Vagina (tissue), 2 donors: ENCODE measurements at places on chromosomes 16 and 17.

GRCh38 chr16:78175287-78175686 lies 75.8 kb downstream of the WWOX start:
- no peak overlapping the region for H3K27ac ChIP-seq
- H3K4me1 ChIP-seq, result no peaks in the 10 kb centered on the region

DNA sequence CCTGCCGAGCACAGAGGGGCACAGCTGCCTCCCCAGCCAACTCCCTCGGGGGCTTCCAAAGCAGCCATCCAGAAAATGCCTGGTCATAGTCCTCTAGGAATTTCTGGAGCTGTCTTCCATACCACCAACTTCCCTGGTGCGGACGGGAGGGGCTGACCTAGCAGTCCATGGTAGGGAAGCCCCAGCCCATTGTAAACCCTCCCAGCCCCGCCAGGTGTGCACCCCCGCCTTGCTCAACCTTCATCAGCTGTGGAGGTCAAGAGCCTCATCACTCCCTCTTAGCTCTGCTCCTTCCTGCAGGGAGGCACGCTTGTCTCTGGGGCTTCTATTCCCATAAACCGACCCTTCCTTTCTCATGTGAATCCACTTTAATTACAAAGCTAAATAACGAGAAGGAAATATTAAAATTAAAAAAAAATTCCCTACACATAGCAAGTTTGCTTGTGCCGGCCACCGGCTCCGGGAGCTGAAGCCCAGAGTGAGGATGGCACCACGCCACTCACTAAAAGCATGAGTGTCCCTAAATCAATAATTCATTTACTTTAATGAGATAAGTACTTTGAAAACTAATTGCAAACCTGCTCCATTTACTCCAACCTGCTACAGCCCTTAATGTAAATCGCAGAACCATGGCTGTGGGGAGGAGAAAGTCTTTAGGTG lies 181.4 kb downstream of the ENGASE start:
- H3K27ac ChIP-seq, result no peak overlapping the region
- no peaks in the 10 kb centered on the region for H3K4me1 ChIP-seq
- no peak overlapping the region for H3K4me3 ChIP-seq
- no peaks in the 10 kb centered on the region for H3K27me3 ChIP-seq

- no peak overlapping the region for H3K4me3 ChIP-seq
- no peaks in the 10 kb centered on the region for H3K27me3 ChIP-seq
- peaks cover 59% of the 10 kb centered on the region for H3K4me1 ChIP-seq
- peak overlapping the region; percentile 34 for H3K27ac ChIP-seq
Measured at GRCh38 chr17:76543826-76544545, 4.1 kb downstream of the PRCD start.

DNA sequence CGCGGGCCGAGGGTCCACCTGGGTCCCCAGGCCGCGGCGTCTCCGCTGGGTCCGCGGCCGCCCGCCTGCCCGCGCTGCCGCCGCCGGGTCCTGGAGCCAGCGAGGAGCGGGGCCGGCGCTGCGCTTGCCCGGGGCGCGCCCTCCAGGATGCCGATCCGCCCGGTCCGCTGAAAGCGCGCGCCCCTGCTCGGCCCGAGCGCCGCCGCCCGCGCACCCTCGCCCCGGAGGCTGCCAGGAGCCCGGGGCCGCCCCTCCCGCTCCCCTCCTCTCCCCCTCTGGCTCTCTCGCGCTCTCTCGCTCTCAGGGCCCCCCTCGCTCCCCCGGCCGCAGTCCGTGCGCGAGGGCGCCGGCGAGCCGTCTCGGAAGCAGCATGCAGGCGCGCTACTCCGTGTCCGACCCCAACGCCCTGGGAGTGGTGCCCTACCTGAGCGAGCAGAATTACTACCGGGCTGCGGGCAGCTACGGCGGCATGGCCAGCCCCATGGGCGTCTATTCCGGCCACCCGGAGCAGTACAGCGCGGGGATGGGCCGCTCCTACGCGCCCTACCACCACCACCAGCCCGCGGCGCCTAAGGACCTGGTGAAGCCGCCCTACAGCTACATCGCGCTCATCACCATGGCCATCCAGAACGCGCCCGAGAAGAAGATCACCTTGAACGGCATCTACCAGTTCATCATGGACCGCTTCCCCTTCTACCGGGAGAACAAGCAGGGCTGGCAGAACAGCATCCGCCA lies 504 bp downstream of the FOXC2 start:
- no peak for DNase-seq
- peaks cover 17% of the 10 kb centered on the region for H3K4me1 ChIP-seq
- H3K27ac ChIP-seq, result peak overlapping the region; percentile 47
- H3K27me3 ChIP-seq, result peaks cover 3% of the 10 kb centered on the region

DNA sequence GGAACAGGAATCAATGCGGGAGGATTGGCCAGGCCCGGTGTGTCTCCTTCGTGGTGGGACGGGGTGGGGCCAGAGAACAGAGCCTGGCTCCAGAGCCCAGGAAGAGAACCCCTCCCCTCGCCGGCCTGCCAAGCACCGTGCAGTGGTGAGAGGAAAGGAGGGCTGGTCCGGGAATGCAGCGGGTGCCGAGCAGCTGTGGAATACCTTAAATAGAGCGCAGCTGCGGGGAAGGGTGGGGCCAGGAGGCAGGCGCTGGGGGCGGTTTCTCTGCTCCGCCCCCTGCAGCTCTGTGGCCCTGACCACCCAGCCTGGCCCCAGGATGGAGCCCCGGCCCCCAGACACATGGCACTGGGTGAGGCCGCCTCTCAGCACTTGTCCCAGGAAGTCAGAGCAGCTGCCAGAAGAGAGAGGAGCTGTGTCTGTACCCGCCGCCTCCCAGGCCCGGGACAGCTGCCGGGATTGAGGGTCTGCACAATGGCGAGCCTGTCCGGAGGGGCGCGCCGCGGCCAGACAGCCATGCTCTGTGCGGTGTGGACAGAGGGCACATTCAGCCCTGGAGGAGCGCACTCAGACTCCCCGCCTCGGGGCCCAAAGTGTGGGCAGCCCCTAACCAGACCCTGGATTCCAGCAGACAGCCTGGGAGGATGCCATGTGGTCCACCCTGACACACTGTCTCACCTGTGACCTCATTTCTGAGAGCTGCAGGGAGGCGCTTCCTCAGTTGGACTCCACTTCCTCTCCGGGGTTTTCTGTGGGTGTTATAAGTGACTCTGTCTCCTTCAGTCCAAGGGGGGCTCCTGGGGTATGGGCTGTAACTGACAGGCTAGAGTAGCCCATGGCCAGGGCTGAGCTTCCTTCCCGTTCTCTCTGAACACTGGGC lies 268.8 kb downstream of the SEC14L1 start:
- no peak for DNase-seq
- H3K27me3 ChIP-seq, result no peaks in the 10 kb centered on the region

DNA sequence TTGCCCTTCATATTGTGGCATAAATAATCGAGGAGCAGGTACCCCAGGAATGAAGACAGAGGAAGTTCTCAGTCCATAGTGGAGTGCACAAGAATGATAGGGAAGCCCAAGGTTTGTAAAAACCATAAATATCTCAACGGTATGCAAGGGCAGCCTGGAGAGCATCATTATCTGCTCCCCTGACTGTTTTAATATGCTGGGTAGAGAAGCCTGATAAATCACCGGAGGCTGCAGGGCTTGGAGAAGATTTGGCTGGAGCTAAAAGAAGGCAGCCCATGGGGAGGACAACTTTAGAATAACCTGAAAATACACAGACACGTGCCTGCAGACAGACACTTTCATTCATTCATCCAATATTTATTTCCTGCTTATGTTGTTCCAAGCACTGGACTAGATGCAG lies 205.2 kb upstream of the RPL38 start:
- DNase-seq, result no peak
- no peak overlapping the region for H3K4me3 ChIP-seq
- peaks cover 12% of the 10 kb centered on the region for H3K4me1 ChIP-seq
- no peaks in the 10 kb centered on the region for H3K27me3 ChIP-seq

DNA sequence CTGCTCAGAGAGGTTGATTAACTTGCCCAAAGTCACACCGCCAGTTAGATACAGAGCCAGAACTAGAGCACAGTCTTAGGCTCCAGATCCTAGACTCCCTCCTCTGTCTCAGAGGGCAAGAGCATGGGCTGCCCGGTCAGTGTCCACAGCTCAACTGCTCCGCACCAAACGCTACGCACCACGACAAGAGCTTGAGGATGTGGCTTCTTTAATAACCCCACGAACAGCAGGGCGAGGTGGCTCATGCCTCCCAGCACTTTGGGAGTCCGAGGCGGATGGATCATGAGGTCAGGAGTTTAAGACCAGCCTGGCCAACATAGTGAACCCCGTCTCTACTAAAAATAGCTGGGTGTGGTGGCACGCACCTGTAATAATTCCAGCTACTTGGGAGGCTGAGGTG lies 21.4 kb downstream of the FA2H start:
- no peaks in the 10 kb centered on the region for H3K36me3 ChIP-seq
- H3K4me1 ChIP-seq, result no peaks in the 10 kb centered on the region
- H3K4me3 ChIP-seq, result no peak overlapping the region
- no peaks in the 10 kb centered on the region for H3K27me3 ChIP-seq
- no peak overlapping the region for H3K27ac ChIP-seq

DNA sequence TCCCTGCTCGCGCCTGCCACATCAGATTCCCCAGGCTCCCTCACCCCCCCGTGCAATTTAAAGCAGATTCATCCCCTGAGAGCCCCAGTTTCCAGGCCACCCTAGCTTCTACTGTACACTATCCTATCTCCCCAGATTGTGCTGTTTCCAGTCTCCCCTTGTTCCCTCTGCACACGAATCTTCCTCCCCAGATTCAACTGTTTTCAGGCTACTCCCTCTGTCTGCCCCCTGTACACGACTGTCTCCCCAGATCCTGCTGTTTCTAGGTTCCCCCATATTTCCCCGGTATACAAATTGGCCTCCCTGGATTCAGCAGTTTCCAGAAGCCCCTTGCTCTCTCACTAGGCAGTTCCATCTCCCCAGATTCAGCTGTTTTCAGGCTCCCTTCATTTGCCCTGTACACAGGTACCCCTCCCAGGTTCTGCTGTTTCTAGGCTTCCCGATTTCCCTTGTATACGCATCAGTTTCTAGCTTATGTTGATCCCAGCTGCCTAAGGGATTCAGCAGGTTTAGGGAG lies 22.9 kb downstream of the COPZ2 start:
- H3K4me1 ChIP-seq, result peaks cover 12% of the 10 kb centered on the region
- no peak overlapping the region for H3K4me3 ChIP-seq
- H3K27me3 ChIP-seq, result no peaks in the 10 kb centered on the region
